HFF-Myc (cell line): ENCODE measurements at places on chromosomes 6 and 20.

DNA sequence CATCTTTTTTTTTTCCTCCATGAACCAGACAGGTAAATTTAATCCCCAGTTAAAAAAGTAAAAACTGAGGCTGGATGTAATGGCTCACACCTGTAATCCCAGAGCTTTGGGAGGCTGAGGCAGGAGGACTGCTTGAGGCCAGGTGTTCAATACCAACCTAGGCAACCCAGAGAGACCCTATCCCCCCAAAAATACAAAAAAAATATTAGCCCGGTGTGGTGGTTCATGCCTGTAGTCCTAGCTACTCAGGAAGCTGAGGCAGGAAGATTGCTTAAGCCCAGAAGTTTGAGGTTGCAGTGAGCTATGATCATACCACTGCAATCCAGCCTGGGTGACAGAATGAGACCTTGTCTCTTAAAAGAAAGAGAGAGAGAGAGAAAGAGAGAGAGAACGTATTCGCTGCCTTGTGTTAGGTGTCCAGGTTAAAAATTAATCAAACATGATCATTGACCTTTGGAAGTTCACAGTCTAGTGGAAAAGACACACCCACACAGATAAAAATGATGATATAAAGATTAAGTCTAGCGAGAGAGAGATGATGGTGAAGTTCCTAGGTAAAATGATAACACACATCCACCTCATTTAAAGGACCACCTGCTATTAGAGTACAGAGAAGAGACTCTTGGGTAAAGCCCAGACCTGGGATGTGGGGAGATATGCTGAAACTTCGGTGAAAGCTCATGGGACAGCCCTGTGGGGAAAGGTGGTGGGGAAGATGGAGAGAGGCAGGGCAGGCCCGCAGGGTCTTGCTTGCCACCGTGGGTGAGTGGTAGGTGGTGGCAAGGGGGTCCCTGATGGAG is 4.8 kb upstream of the NHSL1 start:
- DNase-seq: no peak

GRCh38 chr6:111687652-111688051 is 82.0 kb upstream of the TRAF3IP2 start:
- DNase-seq: no peak

DNA sequence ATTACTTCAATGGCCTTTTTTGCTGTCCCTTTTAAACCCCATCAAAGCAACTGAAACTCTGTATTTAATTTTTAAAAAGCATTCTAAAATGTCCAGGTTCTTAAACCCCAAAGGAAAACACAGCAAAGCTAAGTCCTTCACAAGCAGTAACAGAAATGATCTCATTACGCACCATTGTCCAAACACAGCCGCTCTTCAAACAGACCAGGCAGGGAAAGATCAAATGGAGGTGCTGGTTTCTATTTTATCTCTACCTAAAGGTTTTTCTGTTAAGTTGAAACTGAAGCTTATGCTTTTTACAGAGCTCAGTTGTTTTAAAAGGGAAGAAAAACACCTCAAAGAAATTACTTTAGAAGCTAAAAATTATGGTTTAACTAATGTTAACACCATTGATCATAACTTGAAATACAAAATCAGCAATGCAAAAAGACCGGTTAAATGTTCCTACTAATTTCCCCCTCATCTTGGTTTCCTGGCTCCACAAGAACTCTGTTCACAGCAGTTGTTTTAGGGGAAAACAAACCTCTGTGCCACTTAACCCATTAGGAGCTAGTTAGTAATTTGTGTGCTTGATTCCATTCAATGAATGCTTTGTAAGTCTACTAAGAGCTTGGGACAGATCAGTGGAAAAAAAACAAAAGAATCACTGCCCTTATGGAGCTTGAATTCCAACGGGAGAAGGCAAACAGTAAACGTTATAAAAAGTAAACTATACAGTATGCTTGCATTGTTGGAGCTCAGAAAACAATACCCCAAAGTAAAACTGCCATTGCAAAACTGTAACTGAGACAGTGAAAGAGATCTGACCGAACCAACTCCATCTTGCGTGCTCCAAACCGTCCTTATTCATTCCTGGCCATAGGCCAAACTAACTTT is 87.4 kb downstream of the CD24 start:
- DNase-seq: no peak

DNA sequence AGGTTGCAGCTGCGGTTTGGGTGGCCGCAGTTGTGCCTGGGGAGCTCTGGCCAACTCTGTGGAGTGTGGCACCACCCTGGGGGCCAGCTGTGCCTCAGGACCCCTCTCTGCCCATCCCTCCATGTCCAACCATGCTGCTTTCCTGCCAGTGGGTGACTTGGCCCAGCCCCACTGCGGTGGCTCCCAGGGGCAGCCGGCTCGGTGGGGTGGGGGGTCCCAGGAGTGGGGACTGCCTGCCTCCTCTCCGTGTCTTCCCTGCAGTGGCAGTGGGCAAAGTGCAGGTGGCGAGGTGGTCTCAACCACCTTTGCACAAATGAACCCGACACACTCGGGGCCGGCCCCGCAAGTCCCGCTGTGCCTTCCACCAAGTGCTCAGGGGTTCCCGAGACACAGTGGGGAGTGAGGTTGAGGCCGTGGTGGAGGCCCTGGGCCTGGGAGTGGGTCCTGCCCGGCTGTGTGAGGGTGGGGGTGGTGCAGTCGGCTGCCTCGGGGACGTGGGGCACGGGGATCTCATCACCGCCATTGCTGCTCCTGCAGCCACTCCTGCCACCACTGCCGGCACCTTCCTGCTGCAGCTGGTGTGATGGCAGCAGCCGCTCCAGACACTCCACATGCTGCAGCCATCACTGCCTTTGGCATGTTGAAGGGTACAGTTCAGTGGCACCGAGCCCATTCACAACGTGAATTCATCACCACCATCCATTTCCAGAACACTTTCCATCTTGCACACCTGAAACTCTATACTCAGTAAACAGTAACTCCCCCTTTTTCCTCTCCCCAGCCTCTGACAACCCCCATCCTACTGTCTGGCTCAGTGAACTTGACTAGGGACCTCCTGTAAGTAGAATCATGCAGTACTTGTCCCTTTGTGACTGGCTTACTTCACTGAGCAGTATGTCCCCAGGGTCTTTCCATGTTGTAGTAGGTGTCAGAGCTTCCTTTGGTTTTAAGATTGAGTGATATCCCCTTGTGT is 10.7 kb upstream of the SLCO4A1 start:
- DNase-seq: no peak

DNA sequence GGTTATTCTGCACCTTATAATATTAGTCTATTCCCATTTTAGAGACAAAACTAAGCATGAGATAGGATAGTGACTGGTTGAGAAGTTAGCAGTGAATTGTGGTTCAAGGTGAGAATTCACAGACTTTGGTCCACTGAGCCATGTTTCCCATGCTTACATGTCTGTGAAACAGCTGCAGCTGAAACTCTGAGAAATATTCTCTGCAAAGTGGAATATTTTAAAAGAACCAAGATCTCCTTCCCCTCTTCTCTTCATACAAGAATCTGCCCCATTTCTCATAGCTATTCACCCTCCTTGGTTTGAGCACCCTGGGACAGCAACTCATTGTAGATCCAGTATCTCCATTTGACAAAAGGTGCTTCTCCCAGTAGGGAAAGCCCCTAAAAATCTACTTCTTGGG is 70.2 kb upstream of the TMEM170B start:
- DNase-seq: no peak

- DNase-seq: no peak
These were observed 46.9 kb upstream of the POPDC3 start for GRCh38 chr6:105226598-105227294.

GRCh38 chr6:101851911-101852310 is 458.4 kb downstream of the GRIK2 start:
- no peak for DNase-seq

DNA sequence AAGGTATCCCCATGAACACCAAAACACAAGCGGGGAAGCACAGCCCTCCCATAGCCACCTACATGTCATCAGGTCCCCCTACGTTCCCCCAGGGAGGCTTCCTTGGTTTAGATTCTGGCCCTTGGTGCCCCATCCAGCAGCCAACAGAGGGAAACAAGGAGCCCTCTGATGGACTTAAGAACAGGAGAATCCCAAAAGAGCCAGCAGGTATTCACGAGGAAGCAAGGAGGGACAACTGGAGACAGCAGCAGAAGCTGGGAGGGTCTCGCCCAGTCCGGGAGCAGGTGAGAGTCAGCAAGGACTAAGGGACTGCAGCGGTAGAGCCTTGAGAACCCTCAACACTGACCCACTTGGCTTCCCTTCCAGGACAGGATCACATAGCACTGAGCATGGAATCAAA is 58.4 kb upstream of the TOP1 start:
- DNase-seq: no peak

- DNase-seq: no peak
These were observed 25.2 kb downstream of the MAP7 start for GRCh38 chr6:136524936-136525413.

- no peak for DNase-seq
These were observed 175.7 kb downstream of the PDE10A start for GRCh38 chr6:165487347-165487746.

GRCh38 chr20:48718786-48719578 is 108.8 kb downstream of the PREX1 start:
- no peak for DNase-seq

DNA sequence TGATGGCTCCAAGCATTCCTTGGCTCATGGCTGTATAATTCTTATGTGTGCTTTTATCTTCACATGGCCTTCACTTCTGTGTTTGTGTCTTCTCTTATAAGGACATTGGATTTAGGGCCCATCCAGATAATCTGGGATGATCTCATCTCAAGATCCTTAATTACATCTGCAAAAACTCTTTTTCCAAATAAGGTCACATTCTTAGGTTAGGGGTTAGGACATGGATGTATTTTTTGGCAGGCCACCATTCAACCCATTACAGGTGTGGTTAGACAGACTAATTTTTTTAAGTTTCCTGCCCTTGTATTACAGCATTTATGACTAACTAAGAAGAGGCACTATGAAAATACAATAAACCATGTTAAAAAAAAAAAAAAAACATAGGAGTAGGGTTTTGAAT is 254.0 kb downstream of the TPBG start:
- DNase-seq: peak; percentile 20

GRCh38 chr20:52655395-52655794 is 316.8 kb upstream of the TSHZ2 start:
- no peak for DNase-seq

- no peak for DNase-seq
These were observed 9.0 kb downstream of the ACTR5 start for GRCh38 chr20:38757145-38757775.

DNA sequence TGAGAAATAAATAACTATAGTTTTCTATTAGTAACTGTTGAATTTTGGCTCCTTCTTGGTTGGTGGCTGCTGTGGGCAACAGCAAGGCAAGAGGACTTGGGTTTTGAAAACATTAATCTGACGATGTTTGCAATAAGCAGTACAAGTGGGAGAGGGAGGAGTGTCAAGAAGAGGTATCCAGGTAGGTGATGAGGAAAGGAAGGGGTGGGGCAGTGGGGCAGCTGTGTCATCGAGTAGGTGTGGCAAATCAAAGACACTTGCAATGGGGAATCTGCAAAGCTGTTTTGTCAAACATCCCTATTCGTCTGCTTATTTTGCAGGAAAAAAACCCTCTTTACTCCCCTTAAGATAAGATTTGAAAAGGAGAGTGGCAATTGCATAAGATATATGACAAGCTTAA is 171.9 kb upstream of the MAP3K7 start:
- DNase-seq: no peak

GRCh38 chr6:112109262-112109661 is 21.9 kb downstream of the FAM229B start:
- no peak for DNase-seq

DNA sequence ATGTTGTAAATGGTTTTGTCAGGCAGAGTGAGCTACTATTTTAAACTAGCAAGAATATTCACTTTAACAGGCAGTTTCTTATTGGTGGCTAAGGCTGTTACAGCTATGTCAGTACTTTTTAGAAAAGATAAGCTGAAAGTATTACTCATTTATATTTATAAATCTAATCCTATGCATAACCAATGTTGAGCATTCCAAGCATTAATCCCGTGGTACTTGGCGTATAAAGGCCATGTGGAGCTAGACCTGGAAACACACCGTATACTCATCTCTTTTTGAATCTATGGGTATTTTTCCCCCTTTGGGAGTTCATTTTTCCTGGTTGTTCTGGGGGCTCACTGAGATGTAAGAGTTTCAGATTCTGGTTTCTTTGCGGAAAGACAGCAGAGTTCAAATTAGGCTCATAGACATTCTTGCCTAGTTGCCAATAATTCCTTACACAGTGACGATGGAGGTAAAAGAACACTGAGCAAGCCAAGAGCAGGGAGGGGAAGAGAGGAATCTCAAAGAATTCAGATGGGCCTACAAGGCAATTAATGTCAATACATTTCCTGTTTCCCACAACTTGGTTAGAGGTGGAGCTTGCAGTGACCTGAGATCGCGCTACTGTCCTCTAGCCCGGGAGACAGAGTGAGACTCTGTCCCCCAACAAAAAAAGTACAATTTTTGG is 211.5 kb downstream of the SOX4 start:
- no peak for DNase-seq

DNA sequence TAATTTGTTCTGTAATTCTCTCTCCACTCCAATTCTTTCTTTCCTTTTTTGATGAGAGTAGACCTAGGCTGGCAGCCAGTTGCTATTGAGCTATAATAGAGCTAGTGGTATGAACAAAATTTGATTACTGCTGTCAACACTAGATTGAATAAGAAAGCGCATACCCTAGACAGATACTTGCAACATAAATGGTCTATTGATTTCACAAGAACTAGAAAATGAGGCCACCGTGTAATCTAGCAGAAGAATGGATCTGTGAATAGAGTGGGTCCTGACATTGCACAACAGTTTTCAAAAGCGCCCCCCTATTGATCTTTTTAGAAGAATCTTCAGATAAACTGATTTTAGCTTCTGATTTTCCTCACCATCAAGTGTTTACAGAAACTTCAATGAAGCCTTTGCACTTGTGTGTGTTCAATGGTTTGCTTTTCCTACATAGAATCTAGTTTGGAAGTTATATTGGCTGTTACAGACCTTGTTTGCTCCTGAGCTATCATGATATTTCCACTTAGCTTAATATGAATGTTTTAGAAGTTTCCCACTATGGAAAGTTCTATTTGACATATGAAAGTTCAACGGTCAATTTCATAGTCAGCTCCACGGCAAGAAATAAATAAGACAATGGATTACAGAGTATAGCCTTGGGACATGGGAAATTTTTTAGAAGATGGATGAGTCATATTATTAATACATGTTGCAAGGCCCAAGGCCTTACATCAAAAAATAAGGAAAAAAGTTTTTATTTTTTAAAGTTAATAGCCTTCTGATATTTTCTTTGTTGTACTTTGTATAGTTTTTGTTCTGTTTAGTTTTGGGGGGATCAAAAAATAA is 55.6 kb downstream of the UTRN start:
- DNase-seq: no peak
